ENCODE measurements at places on chromosomes 3 and 15.

DNA sequence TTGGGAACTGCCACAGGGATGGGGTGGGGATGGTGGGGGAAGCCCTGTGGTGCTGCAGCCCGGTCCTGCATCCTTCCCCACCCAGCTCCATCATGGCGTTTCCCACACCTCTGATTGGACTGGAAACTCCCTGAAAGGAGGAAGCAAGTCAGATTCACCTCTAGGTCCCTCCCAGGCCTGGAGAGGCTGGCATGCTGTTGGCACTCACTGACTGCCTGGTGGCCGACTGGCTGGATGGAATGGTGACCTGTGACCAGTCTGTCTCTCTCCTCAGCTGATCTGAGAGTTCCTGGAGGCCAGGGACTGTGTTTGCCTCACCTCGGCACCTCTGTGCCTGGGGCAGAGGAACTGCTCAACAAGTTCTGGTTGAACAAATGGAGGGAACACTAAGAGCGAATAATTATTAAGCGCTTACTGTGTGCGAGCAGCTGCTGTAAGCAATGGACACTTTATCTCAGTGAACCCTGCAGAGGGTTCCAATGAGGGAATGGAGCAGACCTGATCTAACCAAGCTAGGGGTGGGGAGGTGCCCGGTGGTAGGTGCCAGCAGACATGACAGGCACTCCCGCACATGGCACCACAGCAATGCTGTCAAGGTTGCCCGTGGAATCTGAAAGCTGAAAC is 3.5 kb upstream of the HHATL start:
- no peak for DNase-seq

GRCh38 chr15:57060799-57061198 is 142.4 kb downstream of the TCF12 start:
- no peak for DNase-seq

- no peak for DNase-seq
These were observed 147.2 kb downstream of the SLCO3A1 start for GRCh38 chr15:92000709-92001108.

- DNase-seq: no peak
These were observed at the start of gene PRTG for GRCh38 chr15:55742927-55743728. PRTG (minus strand) TSS chr15:55743152; CDS start chr15:55742931, 221 bp downstream.

- no peak for DNase-seq
These were observed 96.8 kb downstream of the PPM1L start for GRCh38 chr3:160852856-160853255.

- DNase-seq: no peak
These were observed 72.7 kb upstream of the CHRNA7 start for GRCh38 chr15:31957581-31957980.

GRCh38 chr15:66542896-66543295 is 22.9 kb downstream of the LCTL start:
- DNase-seq: no peak

DNA sequence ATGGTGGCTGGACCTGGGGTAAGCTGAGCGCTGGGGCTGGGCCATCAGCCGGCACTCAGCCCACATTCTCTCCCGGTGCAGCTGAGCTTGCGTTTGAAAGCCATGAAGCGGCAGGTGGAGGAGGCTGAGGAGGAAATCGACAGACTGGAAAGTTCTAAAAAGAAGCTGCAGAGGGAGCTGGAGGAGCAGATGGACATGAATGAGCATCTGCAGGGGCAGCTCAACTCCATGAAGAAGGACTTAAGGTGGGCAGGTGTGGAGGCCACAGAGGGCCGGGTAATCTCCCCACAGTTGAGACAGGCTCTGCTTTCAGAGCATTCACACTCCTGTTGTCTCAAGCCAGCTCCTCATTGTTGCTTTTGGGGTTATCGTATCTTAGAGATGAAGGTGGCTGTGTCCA is 45.7 kb upstream of the MYZAP start:
- no peak for DNase-seq

DNA sequence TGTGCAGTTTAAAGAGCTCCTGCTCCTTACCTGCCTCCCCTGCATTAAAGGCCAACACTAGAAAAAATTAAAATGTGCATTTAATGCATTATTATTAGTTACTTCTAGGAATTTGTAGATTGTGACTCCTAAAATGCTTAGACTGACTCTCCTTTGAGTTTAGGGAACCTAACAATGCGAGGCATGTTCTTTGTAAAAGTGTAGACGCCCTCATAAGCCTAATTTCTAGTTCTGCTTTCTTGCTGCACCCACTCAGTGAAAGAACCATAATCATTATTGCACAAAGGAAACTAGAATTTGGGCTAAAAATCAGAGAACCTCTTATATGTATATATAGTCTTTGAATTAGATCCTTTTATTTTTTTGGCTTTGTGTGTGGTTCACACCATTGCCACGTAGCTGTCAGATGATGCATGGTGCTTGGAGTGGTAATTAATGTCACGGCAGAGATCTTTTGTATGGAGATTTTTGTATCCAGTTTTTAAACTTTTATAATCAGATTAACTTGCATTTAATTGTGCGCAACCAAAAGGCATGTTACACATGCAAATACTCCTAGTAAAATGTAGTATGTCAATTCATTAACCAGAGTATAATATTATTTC is 710 bp downstream of the ABHD10 start:
- DNase-seq: peak; percentile 25

GRCh38 chr3:51977446-51978142 is 2.7 kb downstream of the ABHD14A start:
- DNase-seq: no peak

DNA sequence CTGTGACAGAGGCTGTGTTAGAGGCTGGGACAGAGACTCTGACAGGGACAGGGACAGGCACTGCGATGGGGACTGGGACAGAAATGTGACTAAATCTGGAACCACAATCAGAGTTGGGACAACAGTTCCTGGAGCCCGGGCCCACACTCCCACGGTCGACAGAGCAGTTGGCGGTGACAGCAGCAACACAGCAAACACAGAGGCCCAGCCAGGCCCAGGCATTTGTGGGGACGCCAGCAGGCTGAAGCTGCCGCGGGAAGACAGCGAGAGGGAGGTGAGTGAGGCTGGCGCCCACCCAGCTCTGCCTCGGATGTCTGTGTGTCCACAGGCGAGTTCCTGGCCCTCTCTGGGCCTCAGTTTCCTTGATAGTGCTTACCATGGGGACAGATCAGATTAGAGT is 9.3 kb upstream of the HCN4 start:
- no peak for DNase-seq

GRCh38 chr3:135766115-135766514 is 199.4 kb upstream of the PPP2R3A start:
- no peak for DNase-seq

DNA sequence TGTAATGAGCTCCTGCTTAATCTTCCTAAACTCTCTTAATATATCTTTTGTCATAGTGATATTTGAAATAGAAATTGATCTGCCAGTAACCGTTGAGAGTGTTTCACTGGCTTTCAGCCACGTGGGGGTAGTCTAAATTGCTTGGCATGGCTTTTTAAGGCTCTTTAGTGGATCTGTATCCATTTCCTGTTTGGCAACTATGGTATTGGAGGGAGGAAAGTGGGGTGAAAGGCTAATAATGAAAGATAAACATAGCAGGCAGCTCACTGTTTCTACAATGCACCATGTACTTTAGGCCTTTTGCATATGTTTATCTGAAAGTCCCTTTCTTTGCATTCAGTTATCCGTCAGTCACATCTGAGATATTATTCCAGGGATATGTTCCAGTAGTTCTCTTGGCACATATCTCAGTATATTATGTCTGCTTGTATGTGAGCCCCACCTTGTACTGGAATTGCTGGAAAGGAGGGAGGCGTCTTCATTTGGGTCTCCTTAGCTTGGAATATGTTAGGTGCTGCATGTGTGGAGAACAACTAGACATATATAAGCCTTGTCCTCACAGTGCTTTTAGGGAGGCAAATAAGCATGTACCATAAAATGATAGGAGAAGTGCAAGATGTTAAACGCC is 10.8 kb downstream of the TOPAZ1 start:
- DNase-seq: no peak

DNA sequence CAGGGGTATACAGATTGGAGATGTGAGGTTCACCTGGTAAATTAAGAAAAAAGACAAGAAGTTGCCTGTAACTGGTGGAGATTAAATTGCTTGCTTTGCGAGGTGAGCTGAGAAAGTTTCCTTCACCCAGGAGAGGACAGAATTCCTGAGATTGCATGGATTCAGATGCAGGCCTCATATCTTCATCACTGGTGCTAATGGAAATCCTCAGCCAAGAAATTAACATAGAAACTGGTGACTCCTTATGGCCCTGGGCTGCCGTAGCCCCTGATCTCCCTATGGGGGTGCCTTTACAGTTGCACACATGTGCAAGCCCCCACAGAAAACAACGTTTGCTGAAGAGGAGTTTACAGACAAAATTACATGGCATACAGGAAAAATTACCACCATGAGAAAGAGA is 68.0 kb downstream of the EEFSEC start:
- no peak for DNase-seq

DNA sequence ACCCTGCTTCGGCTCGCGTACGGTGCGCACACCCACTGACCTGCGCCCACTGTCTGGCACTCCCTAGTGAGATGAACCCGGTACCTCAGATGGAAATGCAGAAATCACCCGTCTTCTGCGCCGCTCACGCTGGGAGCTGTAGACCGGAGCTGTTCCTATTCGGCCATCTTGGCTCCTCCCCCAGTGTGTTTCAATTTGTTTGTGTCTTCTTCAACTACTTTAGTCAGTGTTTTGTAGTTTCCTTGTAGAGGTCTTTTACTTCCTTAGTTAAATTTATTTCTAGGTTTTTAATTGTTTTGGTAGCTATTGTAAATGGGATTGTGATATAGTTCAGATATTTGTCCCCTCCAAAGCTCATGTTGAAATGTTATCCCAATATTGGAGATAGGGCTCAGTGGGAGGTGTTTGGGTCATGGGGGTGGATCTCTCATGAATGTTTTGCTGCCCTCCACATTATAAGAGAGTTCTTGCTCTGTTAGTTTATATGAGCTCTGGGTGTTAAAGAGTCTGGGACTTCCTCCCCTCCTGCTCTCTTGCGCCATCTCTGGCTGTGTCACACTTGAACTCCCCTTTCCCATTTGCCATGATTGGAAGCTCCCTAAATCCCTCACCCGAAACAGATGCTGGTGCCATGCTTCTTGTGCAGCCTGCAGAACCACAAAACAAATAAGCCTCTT is 304.4 kb downstream of the DOCK3 start:
- no peak for DNase-seq

DNA sequence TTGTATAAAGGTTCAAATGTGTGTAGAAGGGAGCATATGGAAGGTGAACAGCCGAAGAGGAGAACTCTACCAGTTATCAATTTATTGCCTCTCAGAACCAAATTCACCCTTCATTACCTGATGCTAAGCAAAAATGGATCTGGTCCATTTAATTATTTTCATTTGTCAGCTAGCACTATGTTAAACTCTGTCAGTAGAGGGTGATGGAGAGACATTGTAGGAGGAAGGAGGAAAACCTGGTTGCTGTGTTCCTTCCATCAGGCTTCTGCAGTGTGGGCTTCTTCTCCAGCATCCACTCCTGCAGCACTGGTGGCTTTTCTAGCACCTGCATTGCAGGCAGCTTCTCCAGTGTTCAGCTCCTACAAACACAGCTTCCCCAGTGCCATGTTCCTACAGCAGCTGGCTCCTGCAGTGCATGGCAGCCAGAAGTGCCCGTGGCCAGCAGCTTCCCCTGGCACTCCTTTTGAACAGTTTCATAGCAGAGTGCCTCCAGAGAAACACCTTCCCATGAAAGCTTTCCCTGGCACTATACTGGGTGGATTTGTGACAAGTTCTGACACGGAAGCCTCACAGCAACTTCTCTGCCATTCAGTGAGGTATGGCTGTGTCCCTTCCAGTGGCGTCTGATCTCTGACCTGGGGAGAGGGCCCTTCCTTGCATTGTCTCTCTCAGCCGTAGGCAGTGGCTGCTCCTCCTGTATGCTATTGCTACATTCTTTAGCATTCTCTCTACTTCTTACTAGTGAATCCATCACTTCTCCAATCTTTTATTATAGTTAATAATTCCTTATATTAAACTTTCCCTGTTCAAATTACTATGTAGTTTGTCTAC is 14.6 kb upstream of the IL17RD start:
- DNase-seq: no peak

- no peak for DNase-seq
These were observed 386.1 kb downstream of the PTPRG start for GRCh38 chr3:61947456-61947855.

- DNase-seq: no peak
These were observed 53.9 kb downstream of the FGD5 start for GRCh38 chr3:14872706-14873105.

DNA sequence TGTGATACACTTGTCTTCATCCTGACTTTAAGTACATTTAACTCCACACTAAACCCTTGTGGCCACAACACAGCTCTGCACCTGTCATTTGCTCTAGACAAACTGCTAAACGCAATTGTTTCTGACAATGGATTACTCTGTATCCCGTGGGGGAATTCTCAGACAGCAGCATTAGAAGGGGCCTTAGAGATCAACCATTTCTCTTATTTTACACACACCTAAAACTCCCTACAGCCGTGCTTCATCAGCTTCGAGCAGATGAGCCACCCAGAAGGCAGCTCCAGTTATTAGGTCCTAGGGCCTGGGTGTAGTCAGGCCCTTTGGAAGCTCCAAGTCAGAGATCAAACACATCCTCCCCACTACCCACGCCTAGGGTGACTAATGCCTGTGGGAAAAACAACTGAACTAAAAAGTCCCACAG is 1.3 kb upstream of the IL12A start:
- DNase-seq: no peak

- DNase-seq: no peak
These were observed 26.3 kb downstream of the NRG4 start for GRCh38 chr15:75985971-75986370.

DNA sequence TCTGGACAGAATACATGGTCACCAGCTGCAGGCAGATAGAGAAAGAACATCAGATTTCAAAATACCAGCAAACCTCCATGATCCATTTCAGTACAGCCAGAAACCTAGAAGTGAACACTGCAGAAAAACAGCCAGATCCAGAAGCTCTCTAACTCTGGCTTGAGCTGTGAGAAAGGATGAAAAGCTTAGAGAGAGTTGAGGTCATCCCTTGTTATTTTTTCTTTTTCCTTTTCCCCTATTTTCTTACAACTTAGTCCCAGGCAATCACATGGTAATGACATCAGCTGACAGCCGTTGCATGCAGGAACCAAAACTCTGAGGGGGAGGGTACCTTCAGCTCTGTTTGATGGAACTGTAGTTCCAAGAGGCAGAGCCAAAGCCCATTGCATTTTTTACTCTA is 113.2 kb downstream of the TCF12 start:
- no peak for DNase-seq

DNA sequence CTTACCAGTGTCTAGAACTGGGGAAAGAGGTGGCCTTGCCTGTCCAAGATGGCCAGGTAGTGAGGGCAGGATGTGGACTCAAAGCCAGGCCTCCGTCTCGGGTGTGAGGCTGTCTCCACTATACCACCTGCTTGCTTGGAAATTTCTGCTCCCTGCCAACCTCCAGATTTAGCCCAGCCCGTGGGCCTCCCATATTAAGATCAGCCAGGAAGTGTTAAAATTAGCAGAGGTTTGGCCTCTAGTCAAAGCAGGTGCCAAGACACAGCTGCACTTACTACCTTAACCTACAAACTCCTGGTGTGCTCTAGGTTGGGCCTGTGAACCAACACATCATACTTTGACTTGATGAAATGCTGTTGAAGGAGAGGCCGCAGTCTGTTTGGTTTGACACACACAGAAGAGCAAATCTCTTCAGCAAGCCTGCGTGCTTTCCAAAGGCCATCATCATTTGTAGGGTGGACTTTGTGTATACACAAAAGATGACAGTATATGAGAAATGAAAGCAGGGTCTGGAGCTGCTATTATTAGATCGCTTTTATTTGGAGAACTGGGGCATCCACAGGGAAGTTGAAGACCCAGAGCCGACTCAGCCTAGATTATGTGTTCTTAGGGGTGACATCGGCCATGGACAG is 206.5 kb downstream of the XXYLT1 start:
- DNase-seq: no peak
